ENCODE measurements at places on chromosomes 1 and 21. TPM values are rescaled to one million over a fixed set of nuclear protein-coding genes. Genes with fewer than 3 reads are reported as not detected.

The POU3F1 gene
- not detected for total RNA-seq

The MYBPH gene
- total RNA-seq, result not detected

The SELP gene
- 3.3 TPM for total RNA-seq

DNA sequence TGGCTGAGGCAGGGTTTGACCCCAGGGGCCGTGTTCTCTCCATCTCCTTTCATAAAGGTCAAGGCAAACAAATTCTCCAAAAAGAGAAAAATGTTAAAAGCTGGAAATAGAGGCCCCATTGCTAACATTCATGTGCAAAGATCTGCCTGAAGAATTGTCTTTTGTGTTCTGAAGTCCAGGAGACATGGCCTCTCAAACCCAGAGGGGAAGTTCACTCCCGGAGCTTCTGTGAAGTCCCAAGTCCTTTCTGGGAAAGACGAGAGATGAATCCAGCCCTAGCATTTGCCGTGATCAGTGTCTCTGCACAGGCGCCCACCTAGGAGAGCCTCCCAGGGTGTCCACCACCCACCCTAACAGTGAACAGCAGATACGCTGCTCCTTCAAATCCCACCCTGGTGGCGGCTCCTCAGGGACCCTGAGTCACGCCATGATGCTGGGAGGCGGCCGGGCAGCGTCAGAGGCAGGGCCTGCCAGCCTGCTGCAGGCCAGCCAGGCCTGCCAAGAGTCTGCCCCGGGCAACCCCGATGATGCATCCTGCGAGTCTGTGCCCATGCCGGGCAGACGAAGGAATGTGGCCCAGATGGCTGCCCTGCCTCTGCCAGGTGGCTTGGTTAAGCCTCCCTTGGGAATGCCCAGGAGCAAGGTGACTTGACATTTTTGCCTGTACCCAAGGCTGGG lies 5.2 kb upstream of the C2CD2 start:
- DNase-seq, result no peak

GRCh38 chr1:125086611-125087010 lies 3901.8 kb downstream of the SRGAP2C start:
- DNase-seq, result no peak

DNA sequence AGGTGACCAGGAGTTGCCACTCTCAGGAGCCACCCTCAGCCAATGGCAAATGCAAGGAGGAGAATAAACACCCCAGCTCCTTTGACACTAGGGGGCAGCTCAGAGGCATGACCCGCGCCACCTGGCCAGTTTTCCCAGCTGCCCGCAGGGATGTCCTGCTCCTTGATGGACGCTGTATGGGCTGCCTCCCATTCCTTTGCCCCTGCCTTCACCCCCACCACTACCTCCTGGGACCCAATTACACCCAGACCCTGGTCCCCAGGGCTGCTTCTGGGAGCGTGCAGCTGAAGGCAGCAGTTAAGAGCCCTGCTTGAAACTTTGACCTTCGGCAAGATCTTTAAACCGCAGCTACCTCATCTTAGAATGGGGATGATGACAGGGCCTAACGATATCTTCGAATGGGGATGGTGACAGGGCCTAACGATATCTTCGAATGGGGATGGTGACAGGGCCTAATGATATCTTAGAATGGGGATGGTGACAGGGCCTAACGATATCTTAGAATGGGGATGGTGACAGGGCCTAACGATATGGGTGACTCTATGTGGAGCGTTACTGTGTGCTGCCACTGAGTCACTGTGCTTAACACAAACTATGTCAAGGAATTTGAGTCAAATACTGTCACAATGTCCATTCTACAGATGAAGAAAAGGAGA lies 163.0 kb upstream of the KAZN start:
- no peak for DNase-seq

DNA sequence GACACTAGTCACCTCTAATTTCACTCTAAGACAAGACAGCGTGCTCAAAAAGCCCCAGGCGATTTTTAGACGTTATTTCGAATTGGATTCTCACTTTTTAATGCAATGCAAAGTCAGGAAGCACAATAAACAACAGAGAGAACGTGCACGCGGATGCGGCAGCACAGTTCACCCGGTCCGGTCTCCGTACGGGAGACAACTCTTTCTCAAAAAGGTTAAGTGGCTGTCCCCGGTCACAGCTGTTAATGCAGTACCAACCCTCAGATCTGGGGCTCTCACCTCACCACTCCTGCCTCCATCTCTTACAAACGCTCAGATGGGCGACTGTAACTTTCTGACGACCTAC lies 1.2 kb downstream of the HP1BP3 start:
- no peak for DNase-seq

DNA sequence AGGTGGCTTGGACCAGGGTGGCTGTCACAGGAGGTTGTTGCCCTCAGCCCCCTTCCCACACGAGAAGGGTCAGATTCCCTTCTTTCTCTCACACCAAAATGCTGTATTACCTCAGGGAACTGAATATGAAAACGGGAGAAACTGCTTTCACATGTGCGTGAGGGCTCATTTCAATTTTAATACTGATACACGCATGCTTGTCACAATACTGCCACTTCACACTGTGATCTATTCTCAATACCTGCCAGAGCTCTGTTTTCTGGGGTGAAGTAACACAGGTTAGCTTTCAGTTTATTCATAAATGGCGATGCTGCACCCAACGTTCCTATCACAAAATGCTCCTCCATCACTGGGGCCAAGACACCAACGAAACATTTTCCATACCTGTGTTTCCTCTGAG lies 181.8 kb downstream of the APP start:
- DNase-seq, result no peak

- DNase-seq, result peak; percentile 85
Observed at GRCh38 chr1:153775458-153776327, 486 bp downstream of the SLC27A3 start.

All from colonic mucosa (tissue), 4 donors.